ENCODE measurements at places on chromosomes 12 and 14.

DNA sequence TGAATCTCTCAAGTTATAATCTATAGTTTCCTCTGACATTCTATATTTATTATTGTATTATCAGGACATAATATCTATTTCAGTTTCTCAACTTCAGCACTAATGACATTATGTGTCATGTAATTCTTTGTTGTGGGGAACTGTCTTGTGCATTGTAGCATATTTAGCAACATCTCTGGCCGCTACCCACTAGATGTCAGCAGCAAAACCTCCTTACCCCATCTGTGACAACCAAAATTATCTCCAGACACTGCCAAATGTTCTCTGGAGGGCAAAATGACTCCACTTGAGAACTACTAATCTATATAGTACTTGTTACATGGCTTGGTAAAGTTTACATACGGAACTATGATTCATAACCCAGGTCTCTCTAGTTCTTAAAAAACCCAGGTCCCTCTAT lies 110.2 kb downstream of the RASSF9 start:
- DNase-seq, result no peak

DNA sequence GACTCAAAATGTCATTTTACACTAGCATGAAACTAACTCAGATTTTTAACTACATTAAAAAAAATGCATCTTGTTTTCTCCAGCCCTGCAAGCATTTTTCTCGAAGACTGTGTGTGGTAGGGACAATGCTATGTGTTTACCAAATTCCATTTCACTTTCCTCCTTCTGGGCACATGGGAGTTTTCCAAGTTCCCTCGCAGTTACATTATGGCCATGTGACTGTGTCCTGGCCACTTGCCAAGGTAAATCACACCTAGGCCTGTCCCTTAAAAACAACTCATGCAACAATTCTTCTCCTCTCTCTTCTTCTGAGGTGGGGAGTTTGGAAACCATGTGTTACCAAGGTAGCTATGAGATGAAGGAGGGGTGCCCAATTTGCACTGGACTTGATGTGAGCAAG lies 108.7 kb downstream of the SYT10 start:
- no peak for DNase-seq

DNA sequence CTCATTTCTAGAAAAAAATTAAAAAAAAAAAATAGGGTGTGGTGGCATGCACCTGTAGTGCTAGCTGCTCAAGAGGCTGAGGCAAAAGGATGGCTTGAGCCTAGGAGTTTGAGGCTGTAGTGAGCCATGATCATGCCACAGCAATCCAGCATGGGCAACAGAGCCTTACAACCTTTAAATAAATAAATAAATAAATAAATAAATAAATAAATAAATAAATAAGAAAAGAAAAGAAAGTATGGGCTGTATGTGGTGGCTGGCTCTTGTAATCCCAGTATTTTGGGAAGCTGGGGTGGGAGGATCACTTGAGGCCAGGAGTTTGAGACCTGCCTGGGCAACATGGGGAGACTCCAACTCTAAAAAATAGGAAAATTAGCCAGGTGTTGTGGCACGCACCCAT lies 308.2 kb downstream of the ACSS3 start:
- DNase-seq, result no peak

DNA sequence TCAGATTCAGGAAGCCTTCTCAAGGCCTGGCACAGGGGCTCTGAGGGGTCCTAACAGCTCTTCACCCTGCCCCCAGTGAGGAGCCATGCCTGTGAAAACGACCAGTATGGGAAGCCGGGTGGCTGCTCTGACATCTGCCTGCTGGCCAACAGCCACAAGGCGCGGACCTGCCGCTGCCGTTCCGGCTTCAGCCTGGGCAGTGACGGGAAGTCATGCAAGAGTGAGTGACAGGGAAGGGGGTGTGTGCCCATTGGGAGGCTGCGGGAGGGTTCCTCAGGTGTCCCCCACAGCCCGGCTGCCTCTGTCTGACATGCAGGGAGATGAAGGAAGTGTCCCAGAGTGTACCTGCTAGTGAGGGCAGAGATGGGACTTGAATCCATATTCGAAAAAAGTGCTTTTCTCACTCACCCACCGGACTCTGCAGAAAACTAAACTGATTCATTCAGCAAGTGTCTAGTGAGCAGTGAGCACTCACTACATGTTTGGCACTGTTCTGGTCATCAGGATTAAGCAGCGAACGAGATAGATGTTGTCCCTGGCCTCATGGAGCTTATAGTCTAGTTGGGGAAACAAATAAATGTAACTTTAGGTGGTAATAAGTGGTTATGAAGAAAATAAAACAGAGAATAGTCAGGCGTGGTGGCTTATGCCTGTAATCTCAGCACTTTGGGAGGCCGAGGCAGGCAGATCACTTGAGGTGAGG lies 9.4 kb upstream of the LRP1-AS start:
- peak; percentile 27 for DNase-seq

- DNase-seq, result no peak
Observed at GRCh38 chr14:43165651-43166050, 1341.4 kb downstream of the FSCB start.

DNA sequence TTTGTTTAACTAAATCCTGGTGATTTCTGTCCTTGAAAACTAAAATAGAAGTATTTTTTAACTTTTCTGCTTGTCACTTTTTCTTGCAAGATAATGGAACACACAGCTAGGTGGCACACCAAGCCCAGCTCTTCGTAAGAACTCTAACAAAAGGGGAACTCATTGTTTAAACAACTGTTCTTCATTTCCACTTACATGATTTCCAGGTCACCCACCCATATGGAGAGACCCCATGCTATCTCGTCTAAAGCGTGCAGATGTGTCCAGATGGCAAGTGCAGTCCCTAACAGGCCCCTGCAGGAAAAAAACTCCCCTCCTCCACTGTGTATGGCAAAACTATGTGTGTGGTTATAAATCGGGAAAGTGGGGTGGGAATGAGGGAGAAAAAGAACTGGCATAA lies 43.3 kb upstream of the NT5DC3 start:
- DNase-seq, result peak; percentile 86

GRCh38 chr12:116346222-116346621 lies 68.7 kb upstream of the MED13L start:
- no peak for DNase-seq

GRCh38 chr12:97324471-97324870 lies 138.1 kb upstream of the RMST start:
- DNase-seq, result no peak
